B cell (primary cell): ENCODE measurements at places on chromosomes 16 and 17.

DNA sequence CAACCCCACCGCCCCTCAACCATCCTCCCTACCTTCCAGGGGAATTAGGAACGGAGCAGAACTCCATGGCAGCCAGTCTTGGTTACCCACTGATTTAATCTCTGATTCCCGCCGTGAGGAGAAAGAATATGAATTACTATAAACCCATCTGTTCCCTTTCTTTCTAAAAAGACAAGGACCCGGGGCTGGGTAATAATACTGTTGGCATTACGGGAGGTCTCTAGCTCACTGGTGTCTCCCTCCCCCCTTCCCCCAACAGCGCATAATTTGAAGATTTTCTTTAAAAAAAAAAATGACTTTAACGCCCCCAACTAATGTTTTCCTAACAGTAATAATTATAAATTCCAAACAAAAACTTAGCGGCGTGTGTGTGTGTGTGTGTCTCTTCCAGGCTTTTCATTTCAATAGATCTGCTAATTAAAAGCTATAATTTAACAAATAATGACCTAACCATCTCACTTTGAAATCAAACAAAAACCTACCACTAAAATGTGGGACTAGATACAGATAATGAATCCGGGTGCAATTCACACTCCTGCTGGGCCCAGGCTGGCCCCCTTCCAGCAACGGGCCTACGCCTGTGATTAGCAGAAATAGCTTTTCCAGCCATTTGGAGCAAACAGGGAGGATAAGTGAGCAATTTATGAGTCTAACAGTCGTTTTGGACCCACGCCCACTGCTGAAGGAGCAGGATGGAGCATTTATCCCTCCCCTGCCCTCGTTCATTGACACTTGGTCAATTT, 18.2 kb upstream of the BHLHA9 start:
- no peak for DNase-seq

DNA sequence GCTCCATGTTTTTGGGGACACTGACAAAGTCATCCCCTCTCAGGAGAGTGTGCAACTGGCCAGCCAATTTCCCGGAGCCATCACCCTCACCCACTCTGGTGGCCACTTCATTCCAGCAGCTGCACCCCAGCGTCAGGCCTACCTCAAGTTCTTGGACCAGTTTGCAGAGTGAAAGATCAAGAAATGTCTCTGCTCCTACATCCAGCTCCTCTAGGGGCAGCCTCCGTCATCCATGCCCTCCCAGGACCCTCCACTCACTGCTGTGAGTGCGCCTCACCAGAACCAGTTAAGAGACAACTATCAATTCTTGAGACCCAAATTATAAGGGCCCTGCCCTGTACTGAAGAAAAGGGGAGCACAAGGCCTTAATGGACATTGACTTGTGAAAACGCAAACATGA, 1.1 kb downstream of the OVCA2 start:
- DNase-seq = no peak

DNA sequence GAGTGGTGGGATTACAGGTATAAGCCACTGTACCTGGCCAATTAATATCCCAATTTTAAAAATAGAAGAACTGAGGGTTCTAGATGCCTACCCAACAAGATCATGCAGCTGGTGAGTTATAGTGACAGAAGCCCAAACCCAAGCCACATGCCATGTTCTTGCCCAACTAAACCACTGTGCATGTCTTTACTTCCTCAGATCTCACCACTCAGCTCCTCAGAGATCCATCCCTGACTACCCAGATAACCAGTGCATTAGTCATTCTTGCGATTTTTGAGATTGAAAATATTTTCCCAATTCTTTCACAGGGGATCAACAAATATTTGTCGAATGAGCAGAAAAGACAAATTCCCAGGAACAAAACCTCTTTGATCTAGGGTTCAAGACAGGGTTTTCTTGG, 303.1 kb downstream of the CBLN1 start:
- DNase-seq = no peak

- peak; percentile 34 for DNase-seq
These were observed 91.9 kb downstream of the RPTOR start for GRCh38 chr17:80636361-80637018.

DNA sequence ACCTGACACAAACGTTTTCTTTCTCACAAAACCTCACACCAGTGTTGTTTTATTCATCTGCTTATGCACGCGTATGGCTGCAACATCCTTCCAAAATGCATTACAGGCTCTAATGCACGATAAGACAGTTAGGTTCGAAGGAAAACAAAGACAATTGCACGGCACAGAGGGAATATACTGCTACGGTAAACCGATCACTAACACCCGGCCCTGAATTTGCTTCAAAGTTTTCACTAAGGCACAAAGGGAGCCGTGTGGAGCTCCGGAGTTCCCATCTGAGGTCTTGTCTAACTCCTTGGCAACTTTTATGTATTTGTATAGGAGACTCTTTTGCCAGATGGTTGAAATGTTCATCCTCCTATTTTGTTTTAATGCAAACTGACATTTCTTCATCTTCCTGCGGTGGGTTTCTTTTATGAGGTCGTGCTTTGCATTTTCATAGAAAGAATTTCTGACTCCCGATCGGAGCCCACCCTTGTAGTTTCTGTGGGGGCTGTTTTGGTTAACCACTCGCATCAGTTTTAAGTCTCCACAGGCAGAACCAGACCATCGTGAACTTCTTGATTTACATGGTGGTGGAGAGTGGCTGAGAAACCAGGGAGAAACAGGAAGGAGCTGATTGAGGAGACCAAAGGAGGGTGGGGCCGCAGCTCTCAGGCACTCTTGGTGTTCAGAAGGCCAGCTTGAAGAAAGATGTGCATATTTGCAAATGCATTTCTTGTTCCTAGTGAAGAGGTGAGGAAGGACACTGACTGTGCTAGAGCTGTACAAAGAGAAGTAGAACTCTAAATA, 516.8 kb downstream of the MAF start:
- no peak for DNase-seq

GRCh38 chr17:43342589-43342890, 56.3 kb upstream of the ARL4D start:
- no peak for DNase-seq

GRCh38 chr16:19294156-19294649, 8.7 kb downstream of the CLEC19A start:
- DNase-seq = peak; percentile 35

DNA sequence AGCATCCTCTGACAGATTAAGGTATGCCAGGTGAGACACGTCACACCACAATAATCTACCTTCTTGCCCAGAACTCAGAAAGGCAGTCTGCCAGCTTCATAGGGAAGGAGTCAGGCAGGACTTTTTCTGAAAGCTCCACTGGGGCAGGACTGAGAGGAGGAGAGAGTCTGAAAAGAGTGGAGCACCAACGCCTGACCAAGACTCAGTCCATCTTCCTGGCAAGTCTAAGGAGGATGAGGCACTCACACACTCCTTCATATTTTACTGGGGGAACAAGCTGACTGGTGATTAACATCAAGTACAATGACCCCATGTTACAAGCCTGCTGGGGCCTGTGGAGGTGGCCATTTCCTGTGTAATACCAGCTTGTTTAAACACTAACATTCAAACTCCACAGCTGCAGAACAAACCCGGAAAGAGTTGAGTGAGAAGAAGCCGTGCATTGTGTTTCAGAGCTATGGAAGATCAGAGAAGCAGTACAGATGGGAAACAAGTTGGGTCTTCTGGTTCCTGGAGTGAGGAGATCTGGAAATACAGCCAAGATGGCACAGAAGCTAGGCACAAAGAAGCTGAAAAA, 122.4 kb downstream of the HIC1 start:
- DNase-seq = no peak

GRCh38 chr17:34999456-34999855, 19.1 kb downstream of the LIG3 start:
- no peak for DNase-seq

GRCh38 chr17:66702106-66702936, 132.6 kb upstream of the CACNG5 start:
- DNase-seq = no peak

GRCh38 chr17:60526726-60527125, 684 bp upstream of the APPBP2 start:
- no peak for DNase-seq

GRCh38 chr17:73801455-73802100, 157.3 kb upstream of the SDK2 start:
- no peak for DNase-seq

DNA sequence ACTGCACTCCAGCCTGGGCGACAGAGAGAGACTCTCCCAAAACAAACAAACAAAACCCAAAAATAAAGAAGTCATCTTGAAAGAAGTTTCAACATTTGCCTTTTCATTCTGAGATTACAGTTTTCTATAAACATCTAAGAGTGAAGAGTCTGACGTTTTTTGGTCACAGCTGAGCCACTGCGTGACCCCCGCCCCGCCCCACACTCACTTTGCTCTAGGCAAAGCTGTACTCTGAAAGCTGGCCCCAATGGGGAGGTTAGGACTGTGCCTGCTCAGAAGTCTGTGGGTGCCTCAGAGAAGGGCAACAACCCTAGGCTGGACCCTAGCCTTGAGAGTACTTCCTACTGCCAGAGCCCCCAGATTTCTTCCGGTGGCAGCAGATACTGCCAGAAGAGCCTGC, 19.3 kb downstream of the CYB5D2 start:
- no peak for DNase-seq

- DNase-seq = peak; percentile 47
These were observed 64.3 kb downstream of the CNGB1 start for GRCh38 chr16:57906382-57907316.

DNA sequence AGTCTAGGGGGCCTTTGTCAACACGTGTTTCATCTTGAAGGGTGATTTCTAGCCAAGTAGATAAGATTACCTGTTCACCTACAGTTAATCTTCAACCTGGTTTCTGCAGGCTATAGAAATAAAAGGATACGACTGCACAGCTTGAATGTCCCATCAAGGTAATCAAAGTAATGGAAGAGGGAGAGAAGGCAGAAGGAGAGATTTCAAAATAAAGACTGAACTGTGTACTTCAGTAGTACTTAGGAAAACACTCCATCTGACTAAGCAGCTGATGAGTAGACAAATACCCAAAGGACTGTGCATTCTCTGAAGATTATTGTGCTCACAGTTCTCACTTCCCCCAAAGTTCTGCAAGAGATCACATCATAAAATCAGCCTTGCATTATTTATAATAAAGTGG, 5.8 kb upstream of the RFFL start:
- DNase-seq = no peak

GRCh38 chr16:19363740-19364139, 53.9 kb upstream of the TMC5 start:
- no peak for DNase-seq

DNA sequence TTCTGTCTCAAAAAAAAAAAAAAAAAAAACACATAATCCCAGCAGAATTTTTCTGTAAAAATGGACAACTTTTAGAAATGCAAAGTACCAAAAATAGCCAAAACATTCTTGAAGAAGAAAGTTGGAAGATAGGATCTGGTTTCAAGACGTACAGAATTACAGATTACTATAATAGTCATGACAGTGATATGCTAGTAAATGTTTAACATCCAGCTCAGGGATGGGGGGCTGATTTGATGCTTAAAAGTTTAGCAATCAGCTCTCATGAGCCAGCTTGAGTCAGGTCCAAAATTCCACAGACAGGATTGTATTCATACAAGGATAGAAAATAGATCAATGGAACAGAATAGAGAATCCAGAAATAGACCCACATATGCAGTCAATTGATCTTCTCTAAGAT, 100.5 kb downstream of the CYB561 start:
- no peak for DNase-seq

- DNase-seq = no peak
These were observed 99.8 kb upstream of the CDH5 start for GRCh38 chr16:66266436-66267291.

GRCh38 chr16:58556678-58557077, 41.4 kb downstream of the SETD6 start:
- no peak for DNase-seq

- DNase-seq = peak; percentile 86
These were observed 192.7 kb downstream of the RPTOR start for GRCh38 chr17:80737106-80738019.

DNA sequence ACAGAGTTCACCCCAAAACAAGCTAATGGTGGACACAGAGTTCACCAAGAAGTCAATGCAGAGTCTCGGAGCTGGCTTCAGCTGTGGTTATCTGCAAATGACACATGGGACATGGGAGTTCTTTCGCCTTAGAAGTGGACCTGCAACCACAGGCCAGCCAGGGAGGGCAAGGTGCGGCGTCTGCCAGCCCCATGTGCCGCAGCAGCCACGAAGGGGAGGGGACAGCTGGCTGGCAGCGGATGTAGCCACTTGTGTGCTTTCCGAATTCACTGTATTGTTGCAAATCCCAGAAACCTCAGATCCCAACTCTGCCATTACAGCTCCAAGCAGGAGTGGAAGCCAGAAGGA, 24.8 kb downstream of the LMF1 start:
- DNase-seq = no peak

- no peak for DNase-seq
These were observed 27.7 kb downstream of the WWOX start for GRCh38 chr16:78127130-78127529.

DNA sequence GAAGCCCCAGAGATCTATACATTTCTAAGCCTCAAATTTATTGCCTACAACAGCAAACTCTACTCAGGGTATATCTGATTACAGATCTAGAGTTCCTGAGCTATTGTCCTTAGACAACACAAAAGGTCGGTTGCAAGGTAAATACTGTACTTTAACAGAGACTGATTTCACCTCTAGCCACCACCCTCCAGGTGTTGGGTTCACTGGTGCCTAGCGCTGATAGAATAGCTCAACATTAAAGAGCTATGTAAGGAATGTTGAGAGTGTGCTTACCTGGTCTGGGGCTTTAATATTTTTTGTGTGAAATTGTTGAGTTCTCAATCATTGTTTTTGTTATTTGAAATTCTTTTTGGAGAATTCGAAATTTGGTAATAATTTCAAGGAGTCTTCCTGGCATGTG, 277.0 kb upstream of the PSMD7 start:
- no peak for DNase-seq

DNA sequence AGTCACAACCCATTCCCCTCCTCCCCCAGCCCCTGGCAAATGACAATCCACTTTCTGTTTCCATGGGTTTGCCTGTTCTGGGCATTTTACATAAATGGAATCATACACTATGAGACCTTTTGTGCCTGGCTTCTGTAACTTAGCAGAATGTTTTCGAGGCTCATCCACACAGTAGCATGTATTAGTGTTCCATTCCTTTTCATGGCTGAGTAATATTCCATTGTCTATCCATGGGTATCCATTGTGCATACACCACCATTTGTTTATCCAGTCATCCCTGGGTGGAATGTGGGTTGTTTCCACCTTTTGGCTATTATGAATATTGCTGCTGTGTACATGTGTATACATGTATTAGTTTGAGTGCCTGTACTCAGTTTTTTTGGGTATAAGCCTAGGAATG, 33.7 kb upstream of the RCVRN start:
- DNase-seq = no peak

GRCh38 chr16:17083628-17084027, 387.1 kb downstream of the XYLT1 start:
- DNase-seq = no peak

DNA sequence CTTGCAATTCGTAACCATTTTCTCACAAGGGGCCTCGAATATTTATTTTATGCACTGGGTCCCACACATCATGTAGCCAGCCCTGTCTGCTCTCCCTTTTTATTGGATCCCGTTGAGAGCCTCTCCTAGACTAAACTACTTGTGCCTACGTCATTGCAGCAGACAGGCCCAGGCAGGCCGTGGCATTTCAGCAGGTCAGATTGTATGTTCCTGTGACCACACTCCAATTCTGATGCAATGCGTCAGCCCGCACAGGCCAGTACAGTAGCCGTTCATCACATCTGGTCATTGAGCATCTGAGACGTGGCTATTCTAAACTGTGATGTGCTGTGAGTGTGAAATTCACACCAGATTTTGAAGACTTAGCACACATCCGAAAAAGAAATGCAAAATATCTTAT, 42.2 kb downstream of the ABAT start:
- no peak for DNase-seq

- peak; percentile 76 for DNase-seq
These were observed 4.5 kb upstream of the HEXIM1 start for GRCh38 chr17:45143767-45144198.
